ENCODE measurements at places on chromosomes 16 and 17. TPM values are rescaled to one million over a fixed set of nuclear protein-coding genes. Genes with fewer than 3 reads are reported as not detected.

- DNase-seq, result no peak
Observed at GRCh38 chr16:50414152-50414551, 45.4 kb upstream of the BRD7 start.

The CBLN1 gene
- not detected for total RNA-seq

DNA sequence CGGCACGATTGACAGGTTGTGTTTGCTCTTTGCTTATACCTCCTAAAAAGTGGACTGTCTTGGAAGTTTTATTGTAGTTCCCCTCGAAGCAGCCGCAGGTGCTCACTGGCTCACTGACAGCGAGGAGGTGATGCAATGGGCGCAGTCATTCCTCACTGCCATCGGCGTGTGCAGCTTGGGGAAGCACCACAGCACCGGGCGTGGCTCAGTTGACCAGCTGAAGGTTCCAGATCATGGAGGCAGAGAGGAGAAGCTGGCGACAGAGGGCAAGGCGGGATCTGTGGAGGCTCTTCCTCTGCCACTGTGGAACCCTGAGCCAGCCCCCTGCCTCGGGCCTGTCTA lies 72.1 kb upstream of the TNRC6C start:
- no peak for DNase-seq

DNA sequence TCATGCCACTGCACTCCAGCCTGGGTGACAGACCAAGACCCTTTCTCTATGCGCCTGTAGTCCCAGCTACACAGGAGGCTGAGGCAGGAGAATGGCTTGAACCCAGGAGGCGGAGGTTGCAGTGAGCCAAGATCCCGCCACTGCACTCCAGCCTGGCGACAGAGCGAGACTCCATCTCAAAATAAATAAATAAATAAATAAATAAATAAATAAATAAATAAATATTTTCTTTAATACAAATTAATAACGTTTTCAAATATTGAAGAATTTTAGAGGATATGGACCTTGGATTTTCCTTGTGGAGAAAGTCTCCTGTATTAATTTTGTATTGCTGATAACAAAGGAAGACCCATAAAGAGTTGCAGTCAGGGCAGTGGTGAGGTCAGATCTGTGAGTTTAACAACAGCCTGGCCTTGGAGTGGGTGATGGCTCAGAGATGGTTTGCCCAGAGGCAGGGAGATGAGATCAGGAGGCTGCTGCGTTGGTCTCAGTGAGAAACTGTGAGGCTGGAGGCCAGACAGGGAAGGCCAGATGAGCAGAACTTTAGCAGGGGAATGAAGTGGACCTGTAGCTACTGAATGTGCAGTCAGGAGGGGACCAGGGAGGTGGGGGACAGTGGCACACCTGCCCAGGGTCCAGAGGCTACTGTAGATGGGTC lies 4.4 kb upstream of the ASGR1 start:
- no peak for DNase-seq

The ACSM3 gene
- 0.35 TPM for total RNA-seq

- peak; percentile 56 for DNase-seq
Observed at GRCh38 chr17:66459811-66460270, 157.4 kb downstream of the PRKCA start.

The SETD1A gene
- total RNA-seq, result 31.4 TPM

DNA sequence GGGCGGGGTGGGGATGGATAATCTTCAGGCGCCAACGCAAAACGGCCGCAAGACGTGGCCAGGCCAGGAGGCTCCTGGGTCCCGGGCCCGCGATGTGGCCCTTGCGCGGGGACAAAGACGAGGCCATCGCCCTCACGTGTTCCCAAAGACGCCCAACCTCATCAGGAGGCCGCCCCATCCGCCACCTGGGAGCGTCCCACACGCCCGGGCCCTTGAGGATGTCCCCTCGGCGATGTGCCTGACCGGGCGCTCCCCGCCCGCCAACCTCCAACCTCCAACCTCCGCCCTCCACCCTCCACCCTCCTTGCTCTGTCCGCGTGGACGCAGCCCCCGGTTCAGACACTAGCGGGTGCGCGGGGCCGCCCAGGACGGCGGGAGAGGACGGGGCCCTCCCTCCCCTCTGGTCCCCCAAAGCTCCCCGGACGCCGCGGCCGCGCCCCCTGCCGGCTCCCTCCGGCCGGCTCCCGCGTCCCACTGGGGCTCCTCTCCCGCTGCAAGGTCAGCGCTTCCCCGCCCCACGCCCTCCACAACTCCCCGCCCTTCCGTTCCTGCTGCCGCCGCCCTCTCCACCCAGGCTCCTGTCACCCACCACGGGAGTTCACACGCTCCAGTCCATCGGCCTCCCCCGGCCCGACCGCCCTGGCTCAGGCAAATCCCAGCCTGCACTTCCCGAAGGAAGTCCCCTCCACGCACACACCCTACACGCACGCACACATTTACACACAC lies 250.8 kb upstream of the RPL38 start:
- peak; percentile 31 for DNase-seq

DNA sequence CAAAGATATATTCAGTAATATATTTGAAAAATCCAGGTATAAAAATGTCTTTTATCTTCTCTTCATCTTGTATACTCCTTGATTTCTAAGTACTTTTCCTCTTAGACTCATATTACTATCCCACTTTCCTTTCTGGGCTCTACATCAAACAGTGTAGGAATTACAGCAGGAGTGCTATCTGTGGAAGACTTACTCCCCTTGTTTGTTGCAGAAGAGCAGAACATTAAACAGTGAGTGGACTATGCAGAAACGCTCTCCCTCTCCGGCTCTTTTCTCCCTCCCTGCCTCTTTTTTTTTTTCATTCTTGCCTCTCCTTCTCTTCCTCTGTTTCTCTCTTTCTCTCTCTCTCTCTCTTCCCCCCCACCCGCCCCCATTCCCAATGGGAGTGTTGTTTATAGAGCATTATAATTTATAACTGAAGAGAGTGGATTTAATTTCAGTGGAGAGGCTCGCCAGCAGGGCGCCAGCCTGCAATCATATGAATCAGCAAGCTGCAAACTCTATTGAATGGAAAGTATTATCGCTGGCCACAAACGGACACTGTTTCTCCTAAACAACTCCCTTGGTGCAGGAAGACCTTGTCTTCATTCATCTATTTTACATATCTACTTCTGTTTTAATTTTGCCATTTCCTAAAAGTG lies 242.3 kb upstream of the TBX2 start:
- DNase-seq, result peak; percentile 54

DNA sequence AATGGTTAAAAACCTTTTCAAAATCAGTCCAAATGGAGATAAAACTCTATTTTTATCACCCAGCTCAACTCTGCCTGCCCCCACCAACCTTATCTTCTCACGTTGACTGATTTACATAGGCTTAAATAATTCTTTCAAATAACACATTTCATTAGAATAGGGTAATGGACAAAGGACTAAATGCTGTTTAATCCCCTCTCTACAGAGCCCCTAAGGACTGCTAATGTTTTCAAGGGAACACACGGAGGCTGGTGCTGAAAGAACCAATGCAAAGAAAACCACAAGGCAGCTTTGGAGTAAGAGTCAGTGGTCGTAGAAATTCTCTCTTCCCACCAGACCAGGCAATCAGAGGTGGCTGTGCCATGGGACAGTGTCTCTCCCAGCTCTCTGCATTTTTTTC lies 445.7 kb upstream of the MAF start:
- no peak for DNase-seq

The BICDL2 gene
- not detected for total RNA-seq

- no peak for DNase-seq
Observed at GRCh38 chr16:24146518-24146917, 109.6 kb upstream of the CACNG3 start.

The ABHD15 gene
- 8.0 TPM for total RNA-seq

GRCh38 chr17:2435862-2436261 lies 35.0 kb upstream of the MNT start:
- no peak for DNase-seq

The TBC1D3C gene
- total RNA-seq, result not detected

DNA sequence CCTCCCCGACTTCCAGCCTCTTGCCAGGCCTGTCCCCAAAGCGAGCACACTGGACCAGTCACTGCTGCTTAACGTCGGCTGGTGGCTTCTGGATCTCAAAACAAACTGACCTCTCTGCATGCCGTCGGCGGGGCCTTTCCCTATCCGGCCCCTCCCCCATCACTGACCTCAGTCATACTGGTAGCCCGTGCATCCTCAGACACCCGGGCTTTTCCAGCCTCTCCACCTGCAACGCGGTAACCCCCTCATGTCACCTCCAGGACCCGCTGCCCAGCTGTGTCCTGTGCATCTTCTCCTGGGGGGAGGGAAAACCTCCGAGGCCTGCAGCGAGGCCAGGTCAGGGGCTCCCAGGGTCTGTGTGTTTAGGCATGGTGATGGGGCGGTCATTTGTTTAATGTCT lies 138.6 kb upstream of the CHMP6 start:
- DNase-seq, result no peak

DNA sequence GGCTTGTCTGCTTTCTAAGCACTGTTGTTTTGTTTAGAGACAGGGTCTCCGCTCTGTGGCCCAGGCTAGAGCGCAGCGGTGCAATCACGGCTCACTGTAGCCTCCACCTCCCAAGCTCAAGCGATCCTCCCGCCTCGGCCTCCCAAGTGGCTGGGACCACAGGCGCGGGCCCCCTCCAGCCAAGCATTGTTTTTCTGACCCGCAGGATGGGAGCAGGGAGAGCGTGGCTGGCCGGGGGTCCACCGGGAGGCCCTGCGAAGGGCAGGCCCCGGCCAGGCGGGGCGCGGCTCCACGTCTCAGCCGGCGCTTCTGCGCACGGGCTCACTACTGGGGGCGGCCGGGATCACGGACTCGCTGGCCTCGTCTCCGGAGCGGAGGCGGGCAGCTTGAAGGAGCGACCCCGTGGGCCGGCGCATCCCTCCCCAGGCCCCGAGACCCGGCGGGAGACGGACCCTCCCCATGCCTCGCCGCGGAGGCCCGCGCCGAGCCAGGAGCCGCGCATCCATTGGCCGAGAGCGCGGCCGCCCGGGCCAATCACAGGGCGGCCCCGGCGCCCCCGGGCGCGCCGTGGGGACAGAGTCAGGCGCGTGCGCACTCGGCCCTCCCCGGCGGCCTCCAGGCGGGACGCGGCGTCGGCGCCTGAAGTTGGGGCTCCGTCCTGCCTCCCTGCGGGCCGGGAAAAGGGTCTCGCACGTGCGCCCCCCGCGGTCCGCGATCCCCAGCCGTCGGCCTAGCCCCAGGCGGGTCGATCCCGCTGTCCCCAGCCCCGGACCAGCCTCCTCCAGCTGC lies 24.9 kb downstream of the ACTG1 start:
- peak; percentile 91 for DNase-seq

DNA sequence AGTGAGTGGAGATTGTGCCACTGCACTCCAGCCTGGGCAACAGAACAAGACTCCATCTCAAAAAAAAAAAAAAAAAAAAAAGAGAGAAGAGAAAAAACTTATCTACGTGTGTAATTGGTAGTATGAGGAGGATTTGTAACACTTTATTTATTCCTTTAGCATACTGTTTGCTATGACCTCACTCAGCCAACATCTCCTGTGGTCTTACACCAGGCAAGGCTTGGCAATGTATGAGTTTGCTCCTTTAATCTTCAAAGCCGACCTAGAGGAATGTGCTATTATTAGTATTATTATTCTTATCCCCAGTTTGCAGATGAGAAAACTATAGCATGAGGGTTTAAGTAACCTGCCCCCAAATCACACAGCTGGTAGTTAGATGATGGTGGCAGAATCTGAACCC lies 35.8 kb upstream of the HAPSTR1 start:
- no peak for DNase-seq
